AG08396 (cell line): ENCODE measurements at places on chromosomes 6 and 20.
A peak's percentile ranks its signal among the peaks of the same experiment; 100 is the strongest.

DNA sequence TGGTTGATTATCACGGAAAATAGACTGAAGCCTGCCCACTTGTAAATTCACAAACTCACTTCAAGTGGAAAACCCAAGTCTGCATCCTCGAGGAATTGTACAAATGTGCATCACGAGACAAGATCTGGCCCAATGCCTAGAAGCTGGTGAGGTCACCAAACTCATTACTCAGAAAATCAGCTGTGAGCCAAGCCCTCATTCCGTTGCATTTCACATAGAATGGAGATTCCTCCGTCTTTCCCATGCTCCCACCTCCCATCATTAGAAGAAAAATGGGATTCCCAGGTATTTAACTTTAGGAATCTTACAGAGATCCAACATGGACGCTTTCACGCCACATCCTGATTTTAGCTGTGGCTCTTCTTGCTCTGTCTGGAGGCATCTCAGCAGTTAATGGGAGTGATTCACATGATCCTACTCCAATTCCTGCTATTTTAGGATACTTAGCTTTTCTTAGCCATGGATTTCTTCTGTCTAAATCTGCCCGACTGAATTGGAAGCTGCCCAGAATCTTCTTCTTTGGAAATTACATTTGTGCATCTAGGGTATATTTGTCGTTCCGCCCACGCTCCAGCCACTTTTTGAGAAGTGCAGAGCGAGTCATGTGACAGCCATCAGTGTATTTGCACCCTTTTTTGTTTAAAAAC is 68.7 kb upstream of the STMND1 start:
- peak; percentile 83 for DNase-seq

DNA sequence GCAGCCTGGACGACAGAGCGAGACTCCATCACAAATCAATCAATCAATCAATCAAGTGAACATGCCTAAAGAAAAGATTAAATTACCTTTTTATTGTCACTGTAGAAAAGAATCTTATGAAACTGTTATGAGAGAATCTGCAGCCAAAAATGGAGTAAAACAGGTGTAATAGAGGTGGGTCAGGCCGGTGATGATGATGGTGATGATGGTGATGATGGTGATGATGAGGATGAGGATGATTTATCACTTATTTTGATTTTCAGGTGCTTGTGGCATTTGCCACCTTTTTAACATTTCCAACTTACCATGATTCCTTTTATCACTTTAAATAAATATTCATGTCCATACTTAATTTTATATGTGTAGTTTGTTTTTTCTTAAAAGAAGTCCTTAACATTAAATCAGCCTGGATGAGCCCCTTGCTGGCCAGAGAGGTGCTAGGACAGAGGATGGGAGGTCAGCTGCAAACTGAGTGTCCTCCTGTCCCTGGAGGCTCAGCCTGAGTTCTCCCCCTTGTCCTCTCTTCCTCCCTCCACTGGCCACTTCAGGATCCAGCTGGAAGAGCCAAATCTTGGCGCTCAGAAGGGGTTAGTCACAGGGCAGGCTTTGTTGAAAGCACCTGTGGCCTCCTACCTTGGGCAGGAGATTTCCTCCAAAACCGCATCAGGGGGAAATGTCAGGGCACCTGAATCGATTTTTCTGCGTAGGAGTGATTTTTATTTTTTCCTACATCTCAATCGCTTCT is 32.6 kb downstream of the SLC2A10 start:
- no peak for DNase-seq

DNA sequence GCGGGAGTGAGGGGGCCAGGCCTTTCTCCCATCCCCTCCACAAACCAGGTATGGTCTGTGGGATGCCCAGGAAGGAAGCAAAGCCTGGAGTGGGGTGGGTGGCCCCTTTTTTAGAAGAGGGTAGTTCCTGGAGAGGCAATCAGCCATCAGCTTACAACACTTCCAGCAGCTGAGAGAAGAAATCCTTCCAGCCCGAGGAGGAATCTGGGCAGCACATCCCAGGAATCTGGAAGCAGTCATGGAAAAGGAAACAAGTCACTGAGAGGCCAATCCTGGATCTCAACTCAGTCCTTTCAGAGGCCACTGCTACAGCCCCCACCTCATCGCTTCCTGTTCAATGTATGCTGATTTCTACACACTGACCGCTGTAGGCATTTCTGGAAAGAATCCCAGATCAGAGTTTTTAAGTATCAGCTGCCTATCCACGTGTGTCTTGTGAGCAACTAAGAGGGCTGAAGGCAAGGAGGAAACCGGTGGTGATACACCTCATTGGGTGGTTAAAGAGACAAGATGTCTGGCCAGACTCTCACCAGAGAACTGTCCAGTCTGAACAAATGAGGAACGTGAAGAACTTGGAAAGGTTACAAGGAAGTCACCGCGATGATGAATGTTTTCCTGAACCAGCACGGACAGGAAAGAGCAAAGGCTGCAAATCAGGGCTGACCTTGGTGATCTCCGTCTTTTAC is 92.9 kb upstream of the SHLD1 start:
- DNase-seq, result peak; percentile 52

DNA sequence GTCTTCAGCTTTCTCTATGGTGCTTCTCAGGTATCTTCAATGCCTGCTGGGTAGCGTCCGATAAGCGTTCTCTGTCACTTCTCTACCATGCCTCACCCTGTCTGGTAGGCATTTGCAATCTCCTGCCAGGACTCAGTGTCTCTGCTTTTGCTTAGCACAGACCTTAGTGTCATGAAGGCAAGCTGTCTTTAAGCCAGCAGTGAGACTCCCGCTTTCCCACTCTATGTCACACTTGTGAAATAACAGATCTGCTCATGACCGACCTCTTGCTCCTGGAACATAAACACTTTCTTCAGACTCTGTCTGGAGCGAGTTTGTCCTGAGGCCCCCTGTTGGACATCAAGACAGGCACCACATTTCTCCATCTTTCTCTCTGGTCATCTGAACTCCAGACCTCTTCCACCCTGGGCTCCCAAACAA is 17.0 kb downstream of the ADGRB3 start:
- no peak for DNase-seq

- no peak for DNase-seq
Observed at GRCh38 chr20:17657898-17658647, 24.0 kb downstream of the RRBP1 start.

GRCh38 chr20:53345536-53346334 is 247.9 kb downstream of the ZNF217 start:
- DNase-seq, result no peak

GRCh38 chr6:41429506-41430504 is 94.4 kb downstream of the NCR2 start:
- no peak for DNase-seq

GRCh38 chr6:6785163-6785521 is 196.6 kb downstream of the LY86 start:
- DNase-seq, result no peak

DNA sequence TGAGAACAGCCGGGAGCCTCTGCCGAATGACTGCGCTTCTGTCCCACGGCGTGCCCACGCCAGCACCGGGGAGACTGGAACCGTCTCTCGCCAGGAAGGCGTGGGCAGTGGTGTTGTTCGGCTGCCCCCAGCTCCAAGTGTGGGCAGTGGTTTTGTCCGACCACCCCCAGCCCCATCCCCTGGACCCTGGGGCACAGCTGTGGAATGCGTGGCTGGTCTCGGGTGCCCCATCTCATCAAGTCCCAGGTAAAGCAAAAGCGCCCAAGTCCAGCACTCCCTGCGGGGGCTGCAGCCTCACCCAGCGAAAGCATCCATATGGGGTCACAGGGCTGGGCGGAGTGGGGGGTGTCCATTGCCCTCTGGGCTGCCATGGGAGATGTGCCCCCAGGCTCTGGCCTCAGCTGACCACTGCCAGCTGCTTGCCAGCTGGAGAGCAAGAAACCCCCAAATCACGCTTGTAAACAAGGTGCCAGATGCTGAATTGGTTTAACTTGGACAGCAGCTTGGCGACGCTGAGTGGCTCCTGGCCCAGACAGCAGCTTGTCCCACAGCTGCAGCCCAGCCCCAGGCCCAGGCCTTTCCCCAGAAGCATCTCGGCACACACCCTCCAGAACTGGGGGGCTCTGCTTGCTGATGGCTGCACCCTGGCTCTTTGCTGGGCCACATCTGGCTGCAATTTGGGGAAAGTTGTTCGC is 4.5 kb downstream of the CABLES2 start:
- DNase-seq, result no peak

GRCh38 chr6:83854001-83854501 is 891 bp downstream of the RIPPLY2 start:
- DNase-seq, result no peak

DNA sequence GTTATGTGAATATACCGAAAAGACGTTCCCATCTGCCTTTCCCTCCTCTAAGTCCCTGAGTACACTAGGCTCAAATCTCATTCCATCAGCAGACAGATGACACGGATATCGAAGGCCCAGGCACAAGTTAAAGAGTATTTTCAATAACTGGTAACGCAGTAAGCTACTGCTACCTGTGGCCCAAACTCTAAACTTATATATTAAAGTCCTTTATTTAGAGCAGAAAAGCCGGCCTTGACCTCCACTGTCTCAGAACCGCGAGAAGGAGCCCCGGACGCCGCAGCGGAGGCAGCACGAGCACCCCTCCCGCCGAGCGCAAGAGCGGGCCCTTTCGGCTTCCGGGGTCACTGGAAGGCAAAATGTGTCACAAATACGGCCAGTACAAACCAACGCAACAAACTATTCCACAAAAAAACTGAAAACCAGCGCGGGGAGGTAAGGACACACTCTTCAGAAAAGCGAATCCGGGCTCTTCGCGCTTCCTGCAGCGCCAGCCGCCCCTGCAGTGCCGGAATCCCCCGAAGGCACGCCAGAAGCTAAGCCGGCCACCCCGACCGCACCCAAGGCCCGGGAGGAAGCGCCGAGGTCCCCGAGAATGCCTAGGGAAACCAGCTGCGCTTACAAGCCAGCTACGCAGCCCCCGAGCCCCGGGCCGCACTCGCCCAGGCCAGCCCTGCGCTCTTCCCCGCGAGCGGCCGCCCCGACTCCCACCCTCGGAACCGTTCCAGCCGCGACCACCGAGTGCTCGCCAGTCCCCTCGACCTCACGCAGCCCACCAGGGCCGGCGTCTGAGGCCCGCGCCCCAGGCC is 681 bp downstream of the DIDO1 start:
- peak; percentile 43 for DNase-seq

- no peak for DNase-seq
Observed at GRCh38 chr6:83292900-83293843, 100.0 kb downstream of the RWDD2A start.

DNA sequence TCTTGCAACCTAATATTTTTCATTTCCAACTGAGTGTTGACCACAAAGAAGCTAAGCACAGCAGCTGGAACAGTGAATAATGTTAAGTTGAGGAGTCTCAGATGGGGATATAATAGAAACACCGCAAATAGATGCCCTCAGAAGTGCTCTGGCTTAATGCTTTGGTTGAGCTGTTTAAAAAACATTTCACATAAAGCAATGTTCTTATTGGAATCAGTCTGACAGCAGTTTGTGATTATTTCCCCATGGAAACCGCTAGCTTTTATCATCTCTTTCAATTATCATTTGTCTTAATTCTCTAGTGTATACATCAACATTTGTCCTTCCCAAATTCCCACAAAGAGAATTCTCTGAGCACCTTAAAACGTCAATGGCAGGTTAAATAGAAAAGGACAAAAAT is 30.8 kb downstream of the METTL24 start:
- no peak for DNase-seq
